Stromal cell of bone marrow (primary cell): ENCODE measurements at places on chromosomes 1 and 21.

DNA sequence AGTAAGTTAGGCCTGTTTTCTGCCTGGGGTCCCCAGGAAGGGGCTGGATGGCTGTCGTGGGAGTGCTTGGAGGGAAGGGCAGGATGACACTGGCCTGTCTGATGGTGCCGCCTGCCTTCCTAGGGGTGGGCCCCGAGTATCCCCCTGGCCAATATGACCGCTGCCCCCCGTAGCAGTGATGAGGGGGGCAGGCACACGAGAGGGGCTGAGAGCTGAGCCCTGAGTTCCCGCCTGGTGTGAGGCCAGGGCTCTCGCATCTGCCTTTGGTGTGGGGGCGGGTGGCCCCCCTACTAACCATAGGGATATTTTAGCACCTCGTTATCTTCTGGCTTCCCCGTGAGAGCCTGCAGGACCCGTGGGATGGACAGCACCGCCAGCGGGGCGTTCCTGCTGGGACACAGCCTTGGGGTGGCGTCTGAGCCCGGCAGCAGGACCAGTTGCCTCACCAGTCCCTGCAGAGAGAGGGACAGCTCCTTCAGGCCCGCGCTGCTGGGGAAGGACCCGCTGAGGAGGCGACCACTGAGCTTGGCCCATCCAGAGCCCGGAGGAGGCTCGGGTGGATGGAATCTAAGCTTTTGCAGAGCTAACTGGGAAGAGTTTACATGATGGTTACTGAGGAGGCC is 10.4 kb downstream of the KRTAP10-1 start:
- no peak for DNase-seq

DNA sequence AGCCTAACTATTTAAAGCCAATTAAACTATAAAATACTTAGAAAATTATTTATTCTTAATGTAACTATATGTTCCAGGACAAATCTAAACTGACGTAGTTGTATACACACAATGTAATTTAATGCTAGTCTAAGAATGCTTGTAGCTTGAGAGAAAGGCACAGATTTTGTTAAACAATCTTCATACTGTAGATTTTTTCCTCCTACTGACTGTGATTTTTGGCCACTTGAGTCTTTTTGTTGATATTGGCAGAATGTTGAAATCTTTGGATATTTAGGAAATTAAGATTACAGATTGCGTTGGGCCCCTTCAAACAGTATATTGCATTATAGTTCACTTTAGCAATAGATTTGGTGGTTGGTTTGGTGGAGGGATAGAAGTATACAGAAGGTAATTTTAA is 40.5 kb downstream of the ATF3 start:
- DNase-seq: no peak

DNA sequence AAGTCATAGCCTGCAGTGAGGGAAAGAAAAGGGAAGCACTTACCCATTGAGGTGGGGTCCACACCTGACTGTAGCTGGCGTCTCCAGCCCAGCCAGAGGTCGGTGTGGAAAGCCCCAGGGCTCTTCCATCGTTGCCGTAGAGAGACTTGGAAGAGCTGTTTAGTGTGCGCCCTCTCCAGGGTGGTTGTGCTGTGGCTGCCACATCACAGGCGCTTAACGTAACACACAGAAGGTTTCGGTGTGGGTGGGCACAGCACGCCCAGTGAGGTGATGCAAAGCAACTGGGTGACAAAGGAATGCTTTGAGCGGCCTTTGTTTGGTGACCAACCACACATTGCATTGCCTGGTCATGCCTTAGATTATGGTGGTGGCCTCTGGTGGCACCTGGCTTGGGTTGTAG is 36.8 kb upstream of the KIF1B start:
- DNase-seq: no peak

GRCh38 chr1:236524142-236524894 is 536 bp downstream of the LGALS8 start:
- peak; percentile 72 for DNase-seq

GRCh38 chr1:68281946-68282615 is 49.8 kb upstream of the WLS start:
- no peak for DNase-seq

DNA sequence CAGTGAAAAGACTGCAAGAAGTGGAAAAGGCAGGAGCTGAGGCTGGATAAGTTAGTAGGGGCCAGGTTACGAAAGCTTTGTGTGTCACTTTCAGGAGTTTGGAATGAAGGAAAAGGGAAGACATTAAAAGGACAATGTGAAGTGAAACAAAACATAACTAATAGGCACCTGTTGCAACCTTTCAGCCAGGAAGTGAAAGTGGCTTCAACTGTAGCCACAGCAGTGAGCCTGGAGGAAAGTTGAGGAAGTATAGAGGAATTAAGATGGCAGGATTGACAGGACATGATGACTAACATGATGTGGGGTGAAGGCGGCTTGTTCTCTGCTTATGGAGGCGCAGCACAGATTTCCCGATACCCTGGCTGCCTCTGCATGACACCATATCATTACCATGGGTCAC is 68.9 kb downstream of the C4BPA start:
- no peak for DNase-seq
